ENCODE measurements at places on chromosomes 2 and 18.

- no peaks in the 10 kb centered on the region for H3K36me3 ChIP-seq
- no peak for DNase-seq
- H3K27me3 ChIP-seq, result no peaks in the 10 kb centered on the region
- H3K4me1 ChIP-seq, result no peaks in the 10 kb centered on the region
Measured at GRCh38 chr2:139293992-139294548, 513.9 kb upstream of the NXPH2 start.

DNA sequence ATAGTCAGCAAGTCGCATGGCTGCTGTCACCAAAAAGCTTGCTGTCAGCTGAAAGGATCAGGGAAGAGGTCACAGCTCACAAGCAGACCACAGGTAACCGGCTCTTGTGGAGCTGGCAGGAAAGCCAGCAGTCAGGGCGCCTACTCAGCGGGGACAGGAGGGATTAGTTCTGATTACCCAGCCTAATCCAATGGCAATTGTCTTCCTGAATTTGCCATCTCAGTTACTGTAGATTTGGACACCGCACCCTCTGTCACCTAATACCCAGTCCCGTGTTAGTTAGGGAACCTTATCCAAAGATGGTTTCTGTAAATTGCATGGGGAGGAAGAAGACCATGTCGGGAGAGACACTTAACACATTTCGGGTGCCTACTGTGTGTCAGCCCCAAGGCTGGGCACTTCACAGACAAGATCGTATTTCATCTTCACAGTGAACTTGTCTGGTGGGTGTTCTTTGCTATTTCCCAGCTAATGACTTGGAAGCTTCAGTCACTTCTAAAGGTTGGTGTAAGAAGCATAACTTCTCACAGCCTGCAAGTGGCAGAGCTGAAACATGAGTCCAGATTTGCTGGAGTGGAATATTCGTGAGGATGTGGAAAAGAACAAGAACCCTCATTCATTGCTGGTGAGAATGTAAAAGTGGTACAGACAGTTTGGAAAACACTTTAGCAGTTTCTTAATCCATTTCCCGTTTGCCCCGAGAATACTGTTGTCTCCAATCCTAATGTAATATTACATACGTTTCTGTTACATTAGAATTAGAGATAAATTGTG, 9.9 kb downstream of the ALPK2 start:
- DNase-seq, result no peak
- no peaks in the 10 kb centered on the region for H3K4me1 ChIP-seq
- no peaks in the 10 kb centered on the region for H3K36me3 ChIP-seq
- H3K27ac ChIP-seq, result no peak overlapping the region

GRCh38 chr2:16312771-16313170, 352.9 kb downstream of the CYRIA start:
- H3K27me3 ChIP-seq, result no peaks in the 10 kb centered on the region
- DNase-seq, result no peak
- no peak overlapping the region for H3K4me3 ChIP-seq
- no peak overlapping the region for H3K27ac ChIP-seq
- peaks cover 5% of the 10 kb centered on the region for H3K4me1 ChIP-seq

DNA sequence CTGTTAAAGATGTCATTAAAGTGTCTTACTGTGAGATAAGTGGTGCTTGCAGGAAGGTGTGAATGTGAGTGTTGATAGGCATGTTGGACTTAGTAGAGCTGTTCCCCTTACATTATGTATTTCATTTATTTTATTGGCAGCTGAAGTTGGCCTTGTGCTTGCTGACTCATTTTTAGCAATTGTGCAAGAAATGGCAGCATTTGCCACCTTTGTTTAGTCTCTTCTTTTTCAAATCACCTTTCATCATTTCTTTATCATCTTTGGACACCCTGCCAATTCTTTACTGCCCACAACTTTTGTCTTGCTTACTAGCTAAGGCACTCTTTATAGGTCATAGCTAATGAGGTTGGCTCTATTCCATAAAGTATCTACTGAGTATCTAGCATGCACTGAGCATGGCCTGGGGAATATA, 130.3 kb upstream of the LYPD6 start:
- no peak overlapping the region for H3K27ac ChIP-seq
- no peaks in the 10 kb centered on the region for H3K27me3 ChIP-seq
- DNase-seq, result no peak
- H3K4me1 ChIP-seq, result no peaks in the 10 kb centered on the region

DNA sequence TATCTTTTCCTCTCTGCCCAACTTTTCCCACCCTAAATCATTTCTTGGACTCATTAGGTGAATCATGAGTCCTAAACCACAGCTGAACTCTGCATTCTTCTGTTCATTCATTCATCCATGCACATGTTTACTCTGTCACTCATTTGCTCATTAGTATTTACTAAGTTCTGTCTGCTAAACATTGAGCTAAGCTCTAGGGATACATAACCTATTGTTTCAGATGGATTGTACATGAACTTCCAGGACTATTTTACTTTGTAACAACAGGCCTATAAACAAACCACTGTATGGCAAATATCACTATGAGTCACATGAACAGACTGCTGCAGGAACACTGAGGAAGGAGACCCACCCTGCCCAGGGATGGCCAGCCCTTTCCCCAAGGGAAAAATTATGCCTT, 14.6 kb upstream of the DYNC2LI1 start:
- no peak overlapping the region for H3K4me3 ChIP-seq
- H3K27me3 ChIP-seq, result no peaks in the 10 kb centered on the region
- H3K36me3 ChIP-seq, result no peaks in the 10 kb centered on the region
- no peak for DNase-seq
- H3K4me1 ChIP-seq, result no peaks in the 10 kb centered on the region
- no peak overlapping the region for H3K27ac ChIP-seq

DNA sequence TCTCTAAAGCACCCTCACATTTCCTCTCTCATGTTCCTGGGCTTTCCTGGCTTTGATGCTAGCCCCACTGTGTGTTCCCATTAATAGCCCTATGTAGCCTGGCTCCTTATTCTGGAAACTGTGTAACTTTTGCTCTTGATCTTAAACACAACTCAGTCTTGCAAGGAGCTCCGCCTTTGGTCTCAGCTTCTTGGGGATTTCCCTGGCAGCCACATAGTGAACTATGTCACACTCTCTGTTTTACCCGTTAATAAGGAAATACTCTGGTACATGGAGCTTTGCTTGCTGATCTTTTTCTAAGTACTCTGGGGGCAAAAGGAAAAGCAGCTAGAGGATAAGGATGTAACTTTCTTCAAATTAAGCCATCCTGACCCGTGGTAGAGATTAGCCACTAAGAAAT, 259.3 kb downstream of the NEDD4L start:
- H3K36me3 ChIP-seq, result no peaks in the 10 kb centered on the region
- no peak overlapping the region for H3K27ac ChIP-seq
- H3K4me3 ChIP-seq, result no peak overlapping the region
- peaks cover 1% of the 10 kb centered on the region for H3K4me1 ChIP-seq
- H3K27me3 ChIP-seq, result no peaks in the 10 kb centered on the region

- H3K27ac ChIP-seq, result no peak overlapping the region
- H3K36me3 ChIP-seq, result peaks cover 12% of the 10 kb centered on the region
- H3K4me1 ChIP-seq, result no peaks in the 10 kb centered on the region
- no peaks in the 10 kb centered on the region for H3K27me3 ChIP-seq
- no peak for DNase-seq
Measured at GRCh38 chr2:199973703-199974102, 18.3 kb downstream of the MAIP1 start.

- H3K27ac ChIP-seq, result no peak overlapping the region
- peaks cover 3% of the 10 kb centered on the region for H3K36me3 ChIP-seq
- H3K27me3 ChIP-seq, result no peaks in the 10 kb centered on the region
- peaks cover 27% of the 10 kb centered on the region for H3K4me1 ChIP-seq
- DNase-seq, result no peak
Measured at GRCh38 chr2:128315829-128316776, 2.6 kb downstream of the HS6ST1 start.

- no peaks in the 10 kb centered on the region for H3K36me3 ChIP-seq
- DNase-seq, result no peak
- H3K27me3 ChIP-seq, result no peaks in the 10 kb centered on the region
- H3K4me1 ChIP-seq, result no peaks in the 10 kb centered on the region
- H3K4me3 ChIP-seq, result no peak overlapping the region
Measured at GRCh38 chr2:62817348-62817747, 111.8 kb downstream of the EHBP1 start.

DNA sequence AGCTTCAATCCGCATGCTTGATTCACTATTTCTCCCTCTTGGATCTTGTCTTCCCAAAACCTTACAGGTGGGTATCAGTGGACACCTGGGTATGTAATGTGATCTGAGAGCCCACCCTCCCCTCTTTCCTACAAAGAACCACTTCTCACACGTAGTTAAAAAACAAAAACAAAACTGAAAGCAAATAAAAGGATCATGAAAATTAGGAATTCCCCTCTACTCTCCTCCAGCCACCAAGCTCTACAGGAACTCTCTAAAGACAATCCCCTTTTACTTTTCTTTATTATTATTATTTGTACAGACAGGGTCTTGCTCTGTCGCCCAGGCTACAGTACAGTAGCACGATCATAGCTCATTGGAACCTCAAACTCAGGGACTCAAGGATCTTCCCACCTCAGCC, 40.8 kb upstream of the MYO1B start:
- no peaks in the 10 kb centered on the region for H3K4me1 ChIP-seq
- DNase-seq, result no peak
- H3K27me3 ChIP-seq, result no peaks in the 10 kb centered on the region
- no peaks in the 10 kb centered on the region for H3K36me3 ChIP-seq
- H3K4me3 ChIP-seq, result no peak overlapping the region

DNA sequence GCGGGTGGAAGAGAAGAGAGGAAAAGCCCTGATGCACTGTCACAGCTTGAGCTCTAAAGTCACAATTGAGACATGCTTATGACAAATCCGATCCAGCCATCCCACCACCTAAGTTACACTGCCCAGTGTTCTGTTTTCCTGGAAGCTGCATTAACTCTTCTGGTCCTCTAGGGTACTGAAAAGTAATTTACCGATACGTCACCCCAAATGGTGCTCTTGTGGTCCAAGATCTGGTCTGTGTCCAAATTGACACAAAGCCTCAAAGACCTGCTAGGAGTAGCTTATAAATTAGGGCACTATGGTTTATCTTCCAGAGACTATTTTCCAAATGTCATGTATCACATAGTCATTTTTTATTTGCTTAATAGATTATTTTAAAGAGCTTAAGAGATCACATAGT, 186.7 kb upstream of the ETAA1 start:
- DNase-seq, result no peak
- H3K36me3 ChIP-seq, result no peaks in the 10 kb centered on the region
- H3K4me3 ChIP-seq, result no peak overlapping the region
- H3K27ac ChIP-seq, result no peak overlapping the region

DNA sequence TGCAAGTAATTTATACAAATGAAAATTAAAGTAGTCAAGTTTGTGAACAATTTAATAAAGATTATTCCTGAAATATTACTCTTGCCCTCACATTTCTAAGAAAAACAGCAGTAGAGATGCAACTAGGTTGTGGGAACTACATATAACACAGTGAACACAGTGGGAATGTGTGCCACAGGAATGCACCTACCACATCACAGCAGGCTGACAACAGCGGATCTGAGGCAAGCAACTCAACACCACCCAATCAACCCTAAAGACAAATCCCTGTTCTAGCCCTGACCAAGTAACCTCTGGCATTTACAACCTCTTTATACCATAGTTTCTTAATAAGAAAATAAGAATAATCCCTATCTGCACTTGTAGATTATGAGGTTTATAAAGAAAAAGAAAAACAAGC, 23.4 kb downstream of the MBOAT2 start:
- no peak for DNase-seq
- no peaks in the 10 kb centered on the region for H3K36me3 ChIP-seq
- H3K4me1 ChIP-seq, result peaks cover 2% of the 10 kb centered on the region
- H3K27ac ChIP-seq, result no peak overlapping the region

DNA sequence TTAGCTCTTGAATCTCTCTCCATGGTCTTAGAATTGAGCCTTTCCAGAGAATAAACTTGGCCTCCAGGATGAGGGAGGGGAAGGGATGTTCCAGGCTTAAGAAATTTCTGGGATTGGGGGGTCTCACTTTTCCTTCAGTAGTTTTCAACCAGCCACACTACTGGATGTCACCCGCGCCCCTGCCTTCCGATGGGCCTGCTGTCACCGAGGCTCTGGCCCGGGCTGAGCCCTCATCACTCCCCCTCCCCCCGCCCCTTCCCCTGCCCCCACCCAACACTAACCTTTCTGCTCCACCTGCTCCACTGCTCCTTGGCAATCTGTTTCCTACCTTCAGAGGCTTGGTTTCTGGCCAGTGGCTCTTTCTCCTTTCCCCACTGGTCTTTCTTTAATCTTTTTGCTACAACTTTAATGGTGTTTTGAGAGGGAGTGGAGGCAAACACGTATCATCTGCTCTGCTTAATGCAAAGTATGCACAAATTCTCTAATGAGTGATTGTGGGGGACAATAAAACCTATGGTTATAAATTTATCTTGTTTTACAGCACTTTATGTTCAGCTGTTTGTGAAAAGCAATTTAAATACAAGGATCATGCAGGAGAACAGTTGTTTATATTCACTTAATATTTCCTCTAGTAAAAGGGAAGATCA, 155.1 kb downstream of the WDSUB1 start:
- H3K27ac ChIP-seq, result no peak overlapping the region
- peaks cover 3% of the 10 kb centered on the region for H3K36me3 ChIP-seq
- DNase-seq, result no peak
- H3K27me3 ChIP-seq, result no peaks in the 10 kb centered on the region

DNA sequence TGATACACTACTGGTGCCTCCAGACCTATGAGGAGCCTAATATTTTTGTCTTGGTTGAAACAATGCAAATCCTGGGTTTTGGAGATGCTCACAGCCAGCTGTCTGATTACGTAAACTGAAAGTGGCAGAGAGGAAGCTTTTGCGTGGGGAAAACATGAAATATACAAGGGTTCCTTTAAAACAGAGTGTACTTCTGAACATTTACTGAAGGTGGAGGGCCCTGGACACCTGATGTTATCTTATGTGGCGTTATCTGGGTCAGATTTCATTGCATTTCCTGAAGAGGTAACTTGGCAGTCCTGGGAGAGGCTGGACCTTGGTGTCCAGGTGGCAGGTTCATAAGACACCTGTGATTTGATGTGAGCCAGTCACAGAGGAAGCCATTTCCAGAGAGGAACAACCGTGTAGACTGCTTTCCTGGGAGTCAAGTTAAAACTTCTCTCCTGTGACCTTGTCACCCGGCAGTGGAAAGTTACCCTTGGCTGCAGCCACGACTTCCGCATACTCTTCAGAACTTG, 105.0 kb downstream of the NEDD4L start:
- no peak for DNase-seq
- no peak overlapping the region for H3K27ac ChIP-seq
- H3K27me3 ChIP-seq, result no peaks in the 10 kb centered on the region
- H3K4me3 ChIP-seq, result no peak overlapping the region

GRCh38 chr2:106011380-106011779, 182.7 kb downstream of the UXS1 start:
- H3K4me1 ChIP-seq, result no peaks in the 10 kb centered on the region
- DNase-seq, result no peak
- H3K36me3 ChIP-seq, result no peaks in the 10 kb centered on the region
- H3K27me3 ChIP-seq, result no peaks in the 10 kb centered on the region
- no peak overlapping the region for H3K27ac ChIP-seq
- H3K4me3 ChIP-seq, result no peak overlapping the region

Measured in neuronal stem cell (in vitro differentiated cells).